Placental epithelial cell (primary cell): ENCODE measurements at places on chromosomes 1 and 21. TPM values are rescaled to one million over a fixed set of nuclear protein-coding genes. Genes with fewer than 3 reads are reported as not detected.

S100A9 gene
- not detected in 2 replicates for total RNA-seq

ADAMTS5 gene
- 0.11 and 0.39 TPM in 2 replicates for total RNA-seq

POU3F1 gene
- 31.9 and 40.8 TPM in 2 replicates for total RNA-seq

CD84 gene
- total RNA-seq: 0.39 TPM in 1 of 2 replicates, not detected in the other

NEGR1 gene
- under 0.01 TPM in 2 replicates for total RNA-seq

TEDDM1 gene
- not detected in 2 replicates for total RNA-seq

TPTE gene
- total RNA-seq: 0.22 TPM in 1 of 2 replicates, not detected in the other

IFNGR2 gene
- 37.7 and 50.5 TPM in 2 replicates for total RNA-seq

OLFM3 gene
- not detected in 2 replicates for total RNA-seq

ESRRG gene
- total RNA-seq: 0.39 and 1.3 TPM in 2 replicates

CTSS gene
- total RNA-seq: 0.65 and 1.2 TPM in 2 replicates

AIRE gene
- total RNA-seq: not detected in 2 replicates

FAM78B gene
- total RNA-seq: not detected in 2 replicates

GSTM1 gene
- total RNA-seq: not detected in 2 replicates
